ENCODE measurements at places on chromosomes 11 and 22.
A peak's percentile ranks its signal among the peaks of the same experiment; 100 is the strongest.

GRCh38 chr11:21603886-21604285 lies 589.0 kb upstream of the ANO5 start:
- DNase-seq, result no peak

DNA sequence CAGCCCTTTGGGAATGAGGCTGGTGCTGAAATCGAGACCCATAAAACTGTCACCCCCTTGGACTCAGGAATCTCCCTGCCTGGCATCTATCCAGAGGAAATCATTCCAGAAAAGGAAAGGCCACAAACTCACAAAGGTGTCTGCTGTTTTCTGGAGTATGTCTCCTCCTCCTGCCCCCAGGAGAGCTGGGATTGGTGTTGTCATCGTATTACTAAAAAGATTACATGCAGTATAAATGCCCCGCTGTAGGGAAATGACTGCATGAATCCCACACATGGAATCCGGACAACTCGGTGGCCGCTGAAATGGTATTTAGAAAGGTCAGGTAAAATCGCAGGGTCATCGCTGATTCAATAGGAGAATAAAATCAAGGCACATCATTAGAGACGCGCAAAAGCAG lies 18.9 kb upstream of the RFPL3 start:
- no peak for DNase-seq

- no peak for DNase-seq
These were observed 24.9 kb downstream of the ASCC2 start for GRCh38 chr22:29813126-29813525.

GRCh38 chr11:2798951-2799761 lies 86.4 kb downstream of the CDKN1C start:
- no peak for DNase-seq

- DNase-seq, result no peak
These were observed 11.3 kb downstream of the LGALS12 start for GRCh38 chr11:63517156-63517555.

DNA sequence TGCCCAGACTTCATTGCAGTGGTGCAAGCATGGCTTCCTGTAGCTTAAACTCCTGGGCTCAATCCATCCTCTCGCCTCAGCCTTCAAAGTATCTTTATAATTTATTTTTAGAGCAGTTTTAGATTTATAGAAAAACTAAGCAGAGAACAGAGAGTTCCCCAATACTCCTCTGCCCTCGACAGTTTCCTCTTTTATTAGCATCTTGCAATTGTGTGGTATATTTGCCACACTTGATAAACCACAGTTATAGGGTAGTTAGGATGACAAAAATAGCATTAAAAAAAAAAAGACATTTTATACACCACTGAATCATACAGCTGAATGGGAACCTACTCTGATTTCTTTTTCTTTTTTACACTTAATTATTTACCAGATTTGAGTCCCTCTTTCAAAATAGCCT lies 31.2 kb downstream of the MS4A2 start:
- no peak for DNase-seq

- DNase-seq, result no peak
These were observed 36.8 kb upstream of the JAM3 start for GRCh38 chr11:134032043-134032442.

DNA sequence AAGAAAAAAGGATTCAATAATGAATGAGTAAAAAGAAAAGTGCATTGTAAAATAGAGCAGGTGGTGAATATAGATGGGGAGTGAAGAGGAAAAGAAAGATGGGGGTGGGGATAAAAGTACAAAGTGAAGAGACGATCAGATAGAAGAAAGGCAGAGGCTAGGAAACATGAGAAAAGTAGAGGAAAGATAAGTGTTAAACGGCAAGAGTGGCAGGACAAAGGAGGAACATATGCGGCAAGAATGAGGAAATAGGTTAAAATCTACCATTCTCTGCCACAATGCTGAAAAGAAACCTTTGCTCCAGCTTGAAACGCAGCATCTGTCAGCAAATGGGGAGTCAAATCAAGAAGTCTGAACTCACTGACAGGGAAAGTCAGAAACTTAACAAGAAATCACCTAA lies 6.8 kb downstream of the FUT4 start:
- no peak for DNase-seq

GRCh38 chr11:45518141-45518832 lies 147.1 kb downstream of the CHST1 start:
- DNase-seq, result no peak

DNA sequence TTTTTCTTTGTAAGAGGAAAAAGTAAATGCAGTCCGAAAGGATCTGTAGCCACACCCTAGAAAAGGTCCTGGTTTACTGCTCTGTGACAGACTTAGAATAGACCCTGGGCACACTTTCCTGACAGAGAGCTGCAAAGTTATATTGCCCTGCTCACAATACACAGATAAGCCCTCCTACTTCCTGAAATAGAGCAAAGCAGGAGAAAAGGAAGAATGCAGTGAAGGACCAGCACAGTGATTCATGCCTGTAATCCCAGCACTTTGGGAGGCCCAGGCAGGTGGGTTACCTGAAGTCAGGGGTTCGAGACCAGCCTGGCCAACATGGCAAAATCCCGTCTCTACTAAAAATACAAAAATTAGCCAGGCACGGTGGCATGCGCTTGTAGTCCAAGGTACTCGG lies 2.2 kb downstream of the CYB561A3 start:
- DNase-seq, result no peak

DNA sequence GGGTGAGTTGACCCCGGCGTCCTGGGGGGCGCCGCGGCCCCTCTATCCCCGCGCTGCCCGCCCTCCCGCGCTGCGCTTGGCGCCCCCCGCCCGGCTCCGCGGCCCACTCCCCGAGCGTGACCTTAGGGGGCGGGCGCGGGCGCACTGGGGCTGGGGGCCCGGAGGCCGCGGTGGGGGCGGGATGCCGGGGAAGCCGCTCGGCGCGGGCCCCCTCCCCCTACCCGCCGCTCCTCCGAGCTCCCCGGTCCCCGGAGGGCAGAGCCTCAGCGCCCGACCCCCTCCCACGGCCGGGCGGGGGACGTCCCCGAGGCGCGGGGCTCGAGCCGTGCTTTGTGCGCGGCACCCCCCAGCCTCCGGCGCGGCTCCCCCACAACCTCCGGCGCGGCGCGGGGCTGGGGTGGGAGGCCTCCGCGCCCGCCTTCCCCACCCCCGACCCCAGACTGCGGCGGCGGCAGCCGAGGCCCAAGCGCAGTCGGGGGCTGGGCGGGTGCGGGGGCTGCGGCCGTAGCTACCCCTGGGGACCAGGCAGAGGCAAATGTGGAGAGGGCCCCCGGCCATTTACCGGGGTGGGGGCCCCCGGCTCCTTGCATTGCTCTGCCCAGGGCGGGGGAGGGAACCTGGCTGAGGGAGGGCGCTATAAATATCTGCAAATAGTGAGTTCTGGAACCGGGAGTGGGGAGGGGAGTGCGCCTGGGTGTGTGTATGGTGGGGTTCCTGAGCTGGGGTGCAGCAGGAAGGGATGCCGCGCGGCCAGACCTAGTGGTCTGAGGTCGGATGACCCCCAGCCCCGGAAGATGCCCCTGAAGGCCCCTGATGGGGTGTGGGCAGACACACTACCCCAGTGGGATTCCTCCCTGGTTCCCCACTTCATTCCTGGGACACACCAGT lies 988 bp downstream of the MGAT3 start:
- no peak for DNase-seq

DNA sequence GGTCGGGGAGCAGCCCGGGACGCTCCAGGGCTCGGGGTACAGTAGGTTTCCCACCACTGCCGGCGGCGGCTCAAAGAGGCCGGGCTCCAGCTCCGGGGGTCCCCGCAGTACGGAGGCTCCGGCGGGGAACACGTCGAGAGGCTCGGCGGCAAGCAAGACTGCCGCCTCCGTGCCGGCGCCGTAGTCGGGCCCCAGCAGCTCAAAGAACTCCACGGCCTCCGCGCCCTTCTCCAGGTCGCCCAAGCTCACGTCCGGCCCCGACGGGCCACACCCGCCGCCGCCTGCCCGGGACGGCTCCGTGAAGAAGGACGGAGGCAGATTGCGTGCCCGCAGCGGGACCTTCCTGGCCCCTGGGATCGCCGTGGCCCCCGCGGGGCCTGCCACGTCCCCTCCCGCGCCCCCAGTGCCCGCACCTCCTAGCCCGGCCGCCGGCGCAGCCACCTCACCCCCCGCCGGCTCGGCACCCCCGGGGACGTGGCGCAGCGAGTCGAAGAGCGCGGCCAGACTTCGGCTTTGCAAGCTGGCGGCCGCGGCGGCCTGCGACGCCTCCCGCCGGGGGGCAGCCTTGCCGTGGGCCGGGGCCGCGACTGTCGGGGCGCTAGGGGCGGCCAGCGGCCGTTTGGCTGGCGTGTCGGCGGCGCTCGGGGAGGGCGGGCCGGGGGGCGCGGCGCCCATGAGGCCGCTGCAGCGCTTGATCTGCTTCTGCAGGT lies 775 bp downstream of the FAM181B start:
- DNase-seq, result no peak

- DNase-seq, result no peak
These were observed 891 bp downstream of the SAMM50 start for GRCh38 chr22:43955883-43956782.

- no peak for DNase-seq
These were observed 8.1 kb downstream of the P2RX6 start for GRCh38 chr22:21022955-21023614.

GRCh38 chr11:75796091-75796435 lies 18.9 kb upstream of the UVRAG start:
- no peak for DNase-seq

DNA sequence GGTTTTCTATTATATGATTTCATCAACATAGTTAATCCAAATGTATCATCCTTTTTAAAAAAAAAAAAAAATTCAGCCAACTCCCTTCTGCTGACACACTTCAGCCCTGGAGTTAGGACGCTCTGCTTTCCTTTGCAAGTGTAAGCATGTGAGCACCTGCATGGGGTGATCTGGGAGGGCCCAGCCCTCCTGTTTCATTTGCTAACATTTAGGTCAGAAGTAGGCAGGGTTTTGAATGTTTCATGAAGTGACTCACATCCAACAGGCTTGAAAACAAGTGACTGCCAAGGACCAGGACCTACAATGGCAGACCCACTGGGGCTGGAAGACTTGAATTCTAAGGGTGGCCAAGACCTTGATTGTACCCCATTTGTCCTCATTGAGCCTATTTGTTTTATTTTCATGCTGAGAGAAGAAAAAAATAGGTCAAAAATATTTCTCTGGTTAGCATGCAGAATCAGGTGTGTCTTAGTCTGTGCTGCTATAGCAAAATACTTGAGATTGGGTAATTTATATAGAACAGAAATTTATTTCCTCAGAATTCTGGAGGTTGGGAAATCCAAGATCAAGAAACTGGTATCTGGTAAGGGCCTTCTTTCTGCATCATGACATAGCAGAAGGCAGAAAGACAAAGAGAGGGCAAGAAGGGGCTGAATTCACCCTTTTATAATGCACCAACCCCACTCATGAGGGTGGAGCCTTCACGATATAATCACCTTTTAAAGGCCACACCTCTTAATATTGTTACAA lies 137.6 kb downstream of the CD44 start:
- DNase-seq, result peak; percentile 14

GRCh38 chr11:3124821-3125220 lies 40.3 kb downstream of the OSBPL5 start:
- DNase-seq, result no peak

GRCh38 chr11:70135625-70136059 lies 57.5 kb downstream of the ANO1 start:
- DNase-seq, result no peak

DNA sequence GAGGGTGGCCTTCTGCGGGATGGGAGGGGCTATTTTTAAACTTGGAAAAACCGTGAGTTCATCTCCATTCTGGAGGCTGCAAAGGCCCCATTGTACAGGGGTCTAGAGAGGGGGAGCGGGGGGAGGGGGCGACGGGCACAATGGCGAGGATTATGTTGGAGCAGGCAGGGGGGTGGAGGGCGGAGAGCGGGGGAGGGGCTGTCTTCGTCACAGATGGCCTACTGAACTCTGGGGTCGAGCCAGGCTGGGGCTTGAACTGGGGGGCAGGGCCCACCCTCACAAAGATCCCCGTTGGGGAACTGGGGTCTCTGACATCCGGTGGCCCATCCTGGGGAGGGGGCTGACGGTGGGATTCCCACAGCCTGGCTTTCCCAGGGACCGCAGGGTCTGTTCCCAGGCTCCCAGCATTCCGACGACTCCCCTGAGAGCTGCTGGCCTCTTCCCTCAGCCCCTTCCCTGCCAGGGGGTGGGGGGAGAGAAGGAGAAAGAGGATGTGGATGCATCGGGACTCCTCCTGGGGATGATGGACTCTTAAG lies 3.4 kb upstream of the MCAM start:
- no peak for DNase-seq

GRCh38 chr11:126327281-126328000 lies 23.6 kb downstream of the DCPS start:
- DNase-seq, result no peak

DNA sequence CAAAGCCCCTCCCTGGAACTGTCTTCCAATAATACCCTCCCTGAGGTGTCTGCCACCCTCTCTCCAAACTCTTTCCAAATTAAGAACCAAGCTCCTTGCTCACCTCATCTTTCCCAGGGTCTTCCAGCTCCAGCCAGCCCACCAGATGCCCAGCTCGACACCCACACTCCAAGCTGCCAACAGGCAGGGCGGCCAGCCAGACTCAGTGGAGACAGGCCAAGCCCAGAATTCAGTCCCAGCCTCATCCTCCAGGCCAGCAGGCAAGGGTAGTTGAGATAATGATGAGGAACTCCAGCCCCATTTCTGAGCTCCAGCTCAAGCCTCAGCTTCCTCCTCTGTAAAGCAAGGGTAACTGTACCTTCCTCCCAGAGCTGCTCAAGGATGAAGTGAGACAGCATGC lies 132.9 kb downstream of the CHST1 start:
- no peak for DNase-seq

GRCh38 chr11:85809863-85810262 lies 1.1 kb downstream of the SYTL2 start:
- no peak for DNase-seq

GRCh38 chr11:3815845-3816244 lies 7.5 kb downstream of the PGAP2 start:
- DNase-seq, result no peak

- no peak for DNase-seq
These were observed 110.1 kb downstream of the NOX4 start for GRCh38 chr11:89381094-89381493.

DNA sequence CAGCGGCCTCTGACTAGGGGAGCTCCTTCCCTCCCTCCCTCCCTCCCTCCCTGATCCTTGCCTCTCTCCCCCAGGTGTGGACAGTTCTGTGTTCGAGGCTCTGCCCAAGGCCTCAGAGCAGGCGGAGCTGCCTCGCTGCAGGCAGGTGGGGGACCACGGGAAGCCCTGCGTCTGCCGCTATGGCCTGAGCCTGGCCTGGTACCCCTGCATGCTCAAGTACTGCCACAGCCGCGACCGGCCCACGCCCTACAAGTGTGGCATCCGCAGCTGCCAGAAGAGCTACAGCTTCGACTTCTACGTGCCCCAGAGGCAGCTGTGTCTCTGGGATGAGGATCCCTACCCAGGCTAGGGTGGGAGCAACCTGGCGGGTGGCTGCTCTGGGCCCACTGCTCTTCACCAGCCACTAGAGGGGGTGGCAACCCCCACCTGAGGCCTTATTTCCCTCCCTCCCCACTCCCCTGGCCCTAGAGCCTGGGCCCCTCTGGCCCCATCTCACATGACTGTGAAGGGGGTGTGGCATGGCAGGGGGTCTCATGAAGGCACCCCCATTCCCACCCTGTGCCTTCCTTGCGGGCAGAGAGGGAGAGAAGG lies 11.1 kb upstream of the POU2F3 start:
- no peak for DNase-seq
